ENCODE measurements at places on chromosomes 2 and 18. TPM values are rescaled to one million over a fixed set of nuclear protein-coding genes. Genes with fewer than 3 reads are reported as not detected.

DNA sequence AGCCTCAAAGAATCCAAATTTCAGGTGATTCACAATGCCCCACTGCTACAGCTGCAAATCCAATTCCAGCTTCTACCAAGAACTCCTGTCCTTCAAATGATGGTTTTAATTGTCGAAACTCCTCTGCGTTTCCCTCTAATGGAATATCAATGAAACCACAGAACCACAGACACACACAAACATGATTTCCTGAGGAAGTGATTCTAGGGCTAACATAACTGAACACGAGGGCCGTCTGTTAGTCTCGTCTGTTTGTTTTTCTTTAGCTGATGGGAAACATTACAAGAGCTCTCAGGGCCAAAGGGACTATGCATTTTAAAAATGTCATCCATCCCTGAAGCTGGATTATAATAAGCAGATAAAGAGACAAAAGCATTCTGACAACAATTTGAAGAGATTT lies 59.4 kb downstream of the RNF152 start:
- DNase-seq = no peak

- DNase-seq = no peak
These were observed 257.3 kb upstream of the CTAGE1 start for GRCh38 chr18:22675006-22675405.

- DNase-seq = no peak
These were observed 32.2 kb downstream of the FAM178B start for GRCh38 chr2:96954011-96954846.

DNA sequence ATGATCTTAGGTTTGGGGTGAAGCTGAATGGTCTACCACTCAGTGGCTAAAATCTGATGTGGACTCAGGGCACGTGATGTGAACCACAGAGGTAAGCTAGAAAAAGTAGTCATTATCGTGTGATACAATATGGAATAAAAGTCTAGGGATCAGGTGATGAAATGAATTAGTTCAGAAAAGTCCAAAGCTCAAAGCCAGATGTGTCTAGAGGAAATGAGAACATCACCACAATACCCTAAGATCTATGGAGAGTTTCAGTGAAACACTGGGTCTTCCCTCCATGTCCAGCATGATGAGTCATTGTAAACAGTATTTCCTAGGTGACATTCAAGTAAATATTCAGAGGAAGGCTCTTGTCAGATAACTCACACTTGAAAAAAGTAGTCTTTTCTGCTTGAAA lies 1257.4 kb upstream of the ZEB2 start:
- no peak for DNase-seq

DNA sequence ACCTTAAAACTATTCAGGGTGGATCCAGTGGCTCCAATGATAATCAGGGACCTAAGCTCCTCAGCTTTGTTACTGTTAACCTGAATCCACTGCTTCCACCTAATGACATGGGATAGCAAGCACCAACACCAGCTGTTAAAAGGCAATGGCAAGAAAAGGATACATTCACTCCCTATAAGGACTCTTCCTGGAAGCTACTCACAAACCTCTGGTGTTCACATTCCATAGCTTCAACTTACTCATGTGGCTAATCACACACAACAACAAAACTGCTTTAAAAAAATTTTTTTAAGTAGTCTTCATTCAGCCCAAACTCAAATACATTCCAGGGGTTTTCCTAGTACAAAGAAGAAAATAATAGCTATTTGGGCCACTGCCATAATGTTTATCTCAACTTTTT lies 24.5 kb downstream of the ROCK2 start:
- no peak for DNase-seq

GRCh38 chr2:18915227-18915626 lies 325.9 kb upstream of the NT5C1B start:
- no peak for DNase-seq

DNA sequence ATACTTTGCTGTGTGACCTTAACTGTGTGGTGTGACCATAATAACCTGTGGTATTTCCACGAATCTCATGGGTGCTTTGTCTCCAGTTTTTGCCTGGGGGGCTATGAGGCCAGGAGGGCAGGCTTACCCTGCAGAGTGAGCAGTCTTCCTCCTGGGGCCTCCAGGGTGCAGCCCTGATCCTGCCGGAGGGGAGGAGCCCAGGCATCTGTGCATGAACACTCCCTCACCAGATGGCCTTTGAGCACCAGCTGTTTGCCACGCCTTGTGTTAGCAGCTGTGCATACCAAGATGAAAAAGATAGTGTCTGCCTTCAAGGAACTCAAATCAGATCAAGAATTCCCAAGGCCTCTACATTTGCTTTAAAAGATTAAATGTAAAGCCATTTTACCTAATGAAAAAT lies 75.0 kb upstream of the RBM44 start:
- DNase-seq = no peak

DNA sequence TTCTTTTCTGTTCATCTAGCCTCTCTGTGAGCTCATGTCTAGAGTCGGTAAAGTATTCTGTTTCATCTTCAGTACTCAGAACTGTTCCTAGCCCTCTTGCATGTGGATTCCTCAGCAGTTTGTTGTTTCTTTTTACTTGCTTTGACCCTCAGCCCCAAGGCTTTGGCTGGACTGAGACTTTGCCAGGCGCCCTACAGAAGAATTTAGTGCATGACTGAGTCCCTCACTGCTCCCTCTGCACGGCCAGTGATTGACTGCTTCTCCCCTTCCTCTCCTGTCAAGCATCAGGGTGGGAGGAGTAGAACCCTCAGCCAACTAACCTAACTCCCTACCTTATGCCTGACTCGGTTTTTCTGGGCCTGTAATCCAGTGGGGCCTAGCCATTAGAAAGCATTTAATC lies 109.8 kb downstream of the ESCO1 start:
- DNase-seq = no peak

- DNase-seq = no peak
These were observed 336.5 kb downstream of the TNS1 start for GRCh38 chr2:217666338-217666737.

DNA sequence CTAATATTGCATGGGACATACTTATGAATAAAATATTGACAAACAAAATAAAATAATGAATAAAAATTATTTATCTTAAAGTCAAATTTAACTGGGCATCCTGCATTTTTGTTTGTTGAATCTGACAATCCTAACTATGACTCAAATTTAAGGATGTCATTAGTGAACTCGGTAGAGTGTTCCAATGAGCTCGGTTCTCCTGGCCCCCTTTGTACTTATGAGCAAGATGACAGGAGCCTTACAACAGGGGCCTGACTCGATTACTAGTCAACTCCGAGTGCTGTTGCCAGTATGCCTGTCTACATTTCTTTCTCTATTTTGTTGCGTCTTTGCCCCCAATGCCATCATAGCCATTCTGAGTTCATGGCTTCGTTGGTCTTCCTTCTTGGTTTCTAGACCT lies 40.3 kb downstream of the HRH4 start:
- DNase-seq = no peak

DNA sequence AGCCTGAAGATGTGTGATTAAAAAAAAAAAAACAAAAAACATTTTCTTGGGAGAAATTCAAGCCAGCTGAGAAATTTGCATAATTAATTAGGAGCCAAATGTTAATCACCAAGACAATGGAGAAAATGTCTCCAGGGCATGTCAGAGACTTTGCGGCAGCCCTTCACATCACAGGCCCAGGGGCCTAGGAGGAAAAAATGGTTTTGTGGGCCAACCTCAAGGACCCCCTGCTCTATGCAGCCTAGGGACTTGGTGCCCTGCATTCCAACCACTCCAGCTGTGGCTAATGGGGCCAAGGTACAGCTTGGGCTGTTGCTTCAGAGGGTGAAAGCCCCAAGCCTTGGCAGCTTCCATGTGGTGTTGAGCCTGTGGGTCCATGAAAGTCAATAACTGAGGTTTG lies 241.9 kb upstream of the THUMPD2 start:
- no peak for DNase-seq

DNA sequence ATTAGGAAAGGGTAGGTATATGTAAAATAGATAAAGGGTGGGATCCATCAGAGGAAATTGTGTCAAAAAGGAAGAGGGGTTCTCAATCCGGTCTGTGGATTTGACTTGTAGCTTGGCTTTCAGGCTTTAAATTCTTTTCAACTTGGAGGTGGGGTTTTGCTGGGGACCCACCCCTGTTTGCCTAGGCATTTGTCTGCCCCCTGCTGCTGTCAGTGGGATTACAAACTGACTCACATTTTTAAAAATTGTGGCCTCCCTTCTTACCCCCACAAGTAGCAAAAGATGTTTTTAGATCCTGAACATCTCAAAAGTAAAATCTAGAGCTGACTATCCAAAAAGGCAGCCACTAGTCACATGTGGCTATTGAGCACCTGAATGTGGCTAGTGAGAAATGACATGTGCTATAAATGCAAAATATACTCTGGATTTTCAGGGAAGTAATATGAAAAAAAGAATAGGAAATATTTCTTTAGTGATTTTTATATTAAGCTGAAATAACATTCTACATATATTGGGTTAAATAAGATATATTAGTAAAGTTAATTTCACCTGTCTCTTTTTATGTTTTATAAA lies 178.9 kb downstream of the GFPT1 start:
- DNase-seq = no peak

DNA sequence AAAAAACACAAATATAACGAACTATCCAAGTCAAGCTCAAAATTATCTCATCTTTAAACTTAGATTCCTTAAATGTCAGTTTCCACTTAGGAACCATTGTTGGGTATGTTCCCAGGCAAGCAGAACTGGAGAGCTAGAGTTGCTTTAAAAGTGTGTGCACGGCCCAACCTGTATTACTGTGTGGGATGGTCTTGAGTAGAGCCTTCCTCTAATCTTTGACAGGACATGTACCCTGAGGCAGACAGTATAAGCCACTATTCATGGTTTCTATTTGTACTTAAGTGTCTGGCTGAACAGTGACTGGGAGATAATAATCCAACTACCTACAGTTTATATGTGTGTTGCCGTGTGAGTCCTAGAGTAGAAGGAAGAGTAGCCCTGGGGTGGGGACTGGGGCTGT lies 239.7 kb downstream of the GPD2 start:
- no peak for DNase-seq

DNA sequence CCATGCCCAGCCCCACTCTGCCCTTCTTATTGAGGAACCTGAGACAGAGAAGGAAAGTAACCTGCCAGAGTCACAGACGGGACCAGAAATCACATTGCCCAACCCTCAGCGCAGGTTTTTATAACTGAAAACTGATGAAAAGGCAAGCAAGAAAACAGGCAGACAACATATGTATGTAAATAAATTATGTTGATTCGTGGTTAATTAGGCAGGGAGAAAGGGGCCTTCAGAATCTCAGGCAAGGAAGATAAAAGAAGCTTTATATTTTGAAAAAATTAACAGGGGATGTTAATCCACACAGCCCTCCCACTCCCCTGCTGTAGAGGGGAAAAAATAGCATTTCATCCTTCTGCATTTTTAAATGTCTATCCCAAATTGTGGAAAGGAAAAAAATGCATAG lies 378.5 kb downstream of the PIK3C3 start:
- no peak for DNase-seq

DNA sequence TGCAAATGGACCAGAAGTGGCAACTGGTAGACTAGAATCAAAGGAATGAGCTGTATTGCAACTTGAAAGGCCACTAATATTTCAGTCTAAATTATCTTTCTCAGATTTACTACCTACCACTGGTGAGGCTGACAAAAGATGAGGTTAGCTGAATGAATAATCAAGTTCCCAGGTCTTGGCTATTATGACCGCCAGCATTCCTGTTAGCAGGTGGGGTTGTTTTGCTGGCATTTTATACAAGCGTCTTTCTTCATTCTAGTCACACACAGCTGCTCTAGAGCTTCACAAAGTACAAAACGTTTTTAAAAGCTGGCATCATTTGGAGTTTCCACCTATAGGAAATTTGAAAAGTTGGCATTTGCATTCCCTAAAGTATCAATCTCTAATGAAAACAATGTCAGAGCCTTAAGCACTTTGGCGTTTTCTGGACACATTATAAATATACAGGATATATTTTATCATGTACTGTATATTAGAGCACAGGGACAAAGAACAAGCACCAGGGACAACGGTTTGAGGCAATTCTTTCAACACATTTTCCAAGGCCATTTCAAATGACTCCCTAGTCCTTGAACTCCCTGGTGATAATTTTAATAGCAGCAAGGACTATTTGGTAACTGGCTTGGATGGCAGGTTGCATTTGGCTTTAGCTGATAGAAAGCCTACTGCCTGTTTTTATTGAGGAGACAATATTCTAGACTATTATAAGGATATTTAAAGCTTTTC lies 410.2 kb upstream of the CHST9 start:
- peak; percentile 9 for DNase-seq

DNA sequence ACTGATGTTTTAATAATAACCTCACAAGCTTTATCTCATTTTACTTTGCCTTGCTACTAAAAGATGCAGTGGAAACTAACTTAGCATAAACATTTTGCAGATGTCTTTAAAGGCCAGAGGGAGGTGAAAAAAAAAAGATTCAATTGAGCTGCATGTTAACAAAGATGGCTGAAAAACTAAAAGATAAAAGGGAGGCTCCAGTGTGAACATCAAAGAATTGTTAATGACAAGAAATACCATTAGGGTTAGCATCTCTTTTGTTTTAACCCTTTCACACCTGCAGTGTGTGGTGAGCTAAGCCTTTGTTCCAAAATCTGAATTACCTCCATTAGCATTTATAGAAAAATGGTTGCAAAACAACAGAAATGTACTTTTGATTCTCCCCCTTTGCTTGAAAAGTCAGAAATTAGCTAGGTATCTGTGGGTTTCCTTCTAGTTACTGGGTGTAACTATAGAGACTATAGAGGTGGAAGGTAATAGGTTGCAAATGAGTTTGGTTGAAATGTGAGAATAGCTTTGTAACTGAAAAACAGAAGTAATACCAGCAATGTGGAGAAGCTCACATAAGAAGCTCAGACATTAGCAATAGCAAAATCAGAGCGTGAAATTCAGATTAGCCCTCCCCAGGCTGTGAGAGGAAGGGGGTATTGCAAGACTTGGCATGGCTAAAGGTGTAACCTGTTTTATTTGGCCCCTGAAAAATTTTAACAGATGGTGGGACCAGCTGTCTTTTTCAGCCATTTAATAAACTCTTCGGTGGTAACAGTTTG lies 34.8 kb upstream of the SP5 start:
- no peak for DNase-seq

GRCh38 chr18:61653823-61654551 lies 238.8 kb downstream of the RNF152 start:
- DNase-seq = no peak

DNA sequence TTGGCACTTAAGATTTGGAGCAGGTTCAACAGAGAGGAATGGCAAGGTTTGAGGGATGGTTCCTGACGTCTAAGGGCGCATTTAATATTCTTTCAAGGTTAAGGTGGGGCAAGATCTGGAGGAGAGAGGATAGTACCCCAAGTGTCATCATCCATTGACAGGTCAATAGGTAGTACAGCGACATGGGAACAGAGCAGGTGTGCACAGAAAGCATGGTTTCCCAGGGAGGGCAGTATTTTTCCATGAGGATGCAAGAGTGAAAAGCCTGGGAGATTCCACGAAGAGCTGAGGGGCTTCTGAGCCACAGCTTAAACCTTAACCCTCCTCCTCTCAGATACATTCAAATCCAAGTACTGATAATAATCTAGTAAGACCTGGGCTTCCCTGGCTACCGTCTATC lies 9.1 kb downstream of the HES6 start:
- no peak for DNase-seq

The GAREM1 gene
- polyA plus RNA-seq = 8.1 TPM

The THSD7B gene
- polyA plus RNA-seq = 0.89 TPM

The ANKRD62 gene
- polyA plus RNA-seq = not detected

The BCL11A gene
- polyA plus RNA-seq = 3.1 TPM

The ARHGEF33 gene
- polyA plus RNA-seq = 1.6 TPM

The ZNF385B gene
- polyA plus RNA-seq = 7.9 TPM

All from hindlimb muscle (tissue), 1 donor.